ENCODE measurements at places on chromosomes 16 and 17. TPM values are rescaled to one million over a fixed set of nuclear protein-coding genes. Genes with fewer than 3 reads are reported as not detected.

GRCh38 chr16:83532634-83533033 is 275.1 kb upstream of the HSBP1 start:
- no peak for DNase-seq

- DNase-seq = no peak
These were observed 5.4 kb upstream of the CHRNE start for GRCh38 chr17:4908301-4908700.

GRCh38 chr16:47316442-47317015 is 144.3 kb downstream of the ITFG1 start:
- no peak for DNase-seq

- DNase-seq = no peak
These were observed 532.3 kb upstream of the PSMD7 start for GRCh38 chr16:73764321-73764720.

DNA sequence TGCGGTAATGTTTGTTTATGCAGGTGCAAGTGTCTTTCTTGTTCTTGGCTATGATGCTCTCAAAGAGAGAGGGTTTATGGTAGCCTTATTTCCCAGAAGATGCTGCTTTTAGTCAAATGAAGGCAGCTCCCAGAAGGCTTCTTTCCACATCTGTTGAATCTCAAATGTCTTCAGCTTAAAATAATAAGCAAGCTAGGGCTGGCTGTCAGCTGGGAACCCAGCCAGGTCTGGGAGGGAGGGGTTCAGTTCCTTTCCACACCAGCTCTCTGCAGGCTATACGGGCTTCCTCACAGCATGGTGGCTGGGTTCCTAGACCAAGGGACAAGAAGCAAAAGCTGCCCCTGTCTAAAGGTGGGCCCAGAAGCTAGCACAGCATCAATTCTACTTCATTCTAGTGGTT is 47.4 kb upstream of the ATF7IP2 start:
- peak; percentile 45 for DNase-seq

- peak; percentile 97 for DNase-seq
These were observed 311 bp upstream of the KDM8 start for GRCh38 chr16:27202923-27203506.

GRCh38 chr17:66123163-66123562 is 68.8 kb downstream of the CEP112 start:
- DNase-seq = no peak

DNA sequence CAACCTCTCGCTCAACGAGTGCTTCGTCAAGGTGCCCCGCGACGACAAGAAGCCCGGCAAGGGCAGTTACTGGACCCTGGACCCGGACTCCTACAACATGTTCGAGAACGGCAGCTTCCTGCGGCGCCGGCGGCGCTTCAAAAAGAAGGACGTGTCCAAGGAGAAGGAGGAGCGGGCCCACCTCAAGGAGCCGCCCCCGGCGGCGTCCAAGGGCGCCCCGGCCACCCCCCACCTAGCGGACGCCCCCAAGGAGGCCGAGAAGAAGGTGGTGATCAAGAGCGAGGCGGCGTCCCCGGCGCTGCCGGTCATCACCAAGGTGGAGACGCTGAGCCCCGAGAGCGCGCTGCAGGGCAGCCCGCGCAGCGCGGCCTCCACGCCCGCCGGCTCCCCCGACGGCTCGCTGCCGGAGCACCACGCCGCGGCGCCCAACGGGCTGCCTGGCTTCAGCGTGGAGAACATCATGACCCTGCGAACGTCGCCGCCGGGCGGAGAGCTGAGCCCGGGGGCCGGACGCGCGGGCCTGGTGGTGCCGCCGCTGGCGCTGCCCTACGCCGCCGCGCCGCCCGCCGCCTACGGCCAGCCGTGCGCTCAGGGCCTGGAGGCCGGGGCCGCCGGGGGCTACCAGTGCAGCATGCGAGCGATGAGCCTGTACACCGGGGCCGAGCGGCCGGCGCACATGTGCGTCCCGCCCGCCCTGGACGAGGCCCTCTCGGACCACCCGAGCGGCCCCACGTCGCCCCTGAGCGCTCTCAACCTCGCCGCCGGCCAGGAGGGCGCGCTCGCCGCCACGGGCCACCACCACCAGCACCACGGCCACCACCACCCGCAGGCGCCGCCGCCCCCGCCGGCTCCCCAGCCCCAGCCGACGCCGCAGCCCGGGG is 1.3 kb downstream of the FOXC2 start:
- peak; percentile 60 for DNase-seq

DNA sequence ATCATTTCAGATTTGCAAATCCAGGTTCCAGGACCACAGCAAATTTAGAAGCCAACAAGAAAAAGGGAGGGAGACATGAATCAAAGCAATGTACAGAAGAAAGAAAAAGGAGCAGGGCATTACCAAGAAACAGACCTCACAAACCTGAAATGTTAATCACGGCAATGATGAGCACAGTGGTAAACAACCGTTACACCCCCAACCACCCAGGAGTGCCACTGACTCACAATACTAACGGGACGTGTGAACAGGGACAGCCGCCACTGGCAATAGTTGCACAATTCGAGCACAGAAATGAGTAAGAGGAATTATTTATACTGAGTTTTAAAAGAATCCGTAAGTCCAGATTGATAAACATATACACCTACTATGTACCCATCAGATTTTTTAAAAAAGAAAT is 13.8 kb downstream of the USP22 start:
- no peak for DNase-seq

DNA sequence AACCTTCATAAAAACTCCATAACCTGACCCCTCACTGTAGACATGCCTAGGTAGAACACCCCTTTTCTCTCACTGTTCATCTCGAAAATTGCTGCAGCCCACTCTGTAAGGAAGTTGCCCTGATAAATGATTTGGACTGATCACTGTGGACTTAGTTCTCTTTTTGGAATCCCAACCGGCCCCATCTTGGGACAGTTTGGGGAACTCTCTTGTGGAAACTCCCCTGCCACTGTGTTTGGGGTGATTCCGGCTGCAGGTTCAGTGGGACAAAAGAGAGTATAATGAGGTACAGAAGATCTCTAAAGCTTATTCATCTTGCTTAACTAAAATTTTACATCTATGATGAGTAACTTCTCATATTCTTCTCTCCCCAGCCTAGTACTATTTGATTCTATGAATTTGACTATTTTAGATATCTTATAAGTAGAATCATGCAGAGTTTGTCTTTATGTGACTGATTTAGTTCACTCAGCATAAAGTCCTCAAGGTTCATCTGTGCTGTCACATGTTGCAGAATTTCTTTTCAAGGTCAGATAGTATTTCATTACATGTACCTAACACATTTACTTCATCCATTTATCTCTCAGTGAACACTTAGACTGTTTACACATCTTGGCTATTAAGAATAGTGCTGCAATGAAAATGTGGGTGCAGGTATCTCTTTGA is 84.9 kb downstream of the ABCA8 start:
- DNase-seq = no peak

DNA sequence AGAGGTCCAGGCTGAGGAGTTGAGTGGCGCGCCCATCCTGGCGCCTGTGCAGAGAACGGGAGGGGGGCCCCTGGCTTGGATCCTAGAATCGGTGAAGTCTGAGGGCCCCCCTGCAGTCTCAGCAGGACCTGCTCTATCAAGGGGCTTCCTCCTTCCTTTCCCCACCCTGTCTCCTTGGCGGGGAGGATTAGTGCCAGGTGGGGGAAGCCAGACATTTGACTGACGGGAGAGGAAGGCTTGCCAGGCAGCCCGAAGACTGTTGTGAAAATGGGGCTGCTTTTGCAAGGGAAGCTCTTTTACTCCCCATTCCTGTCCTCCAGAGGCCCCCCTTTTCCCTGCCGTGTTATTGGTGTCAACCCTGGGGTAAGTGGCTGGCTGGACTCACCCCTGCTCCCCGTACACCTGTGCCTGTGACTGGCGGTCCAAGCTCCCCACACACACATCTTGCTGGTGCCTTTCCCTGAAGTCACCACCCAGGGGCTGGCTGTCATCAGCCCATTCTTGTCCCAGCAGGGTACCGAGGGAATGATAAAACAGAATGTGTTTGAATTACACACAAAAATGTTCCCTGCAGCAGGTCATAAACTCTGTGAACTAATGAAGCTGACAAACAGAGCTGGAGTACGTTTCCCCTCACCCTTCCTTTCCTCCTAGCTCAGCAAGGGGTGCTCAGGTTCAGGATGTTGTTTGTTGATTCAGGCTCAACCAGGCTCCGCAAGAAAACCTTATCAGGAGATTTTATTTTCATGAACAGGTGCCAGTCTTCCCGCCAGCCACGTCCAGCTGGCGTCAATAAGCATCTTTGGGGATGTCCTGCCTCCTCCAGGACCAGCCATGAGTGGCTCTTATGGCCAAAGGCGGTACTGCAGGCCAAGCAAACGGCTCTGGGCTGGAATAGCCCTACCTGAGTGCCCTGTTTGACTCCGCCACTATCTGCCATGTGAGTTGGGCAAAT is 4.4 kb upstream of the ARMC7 start:
- no peak for DNase-seq

GRCh38 chr17:72683506-72684404 is 408.7 kb downstream of the SLC39A11 start:
- no peak for DNase-seq

DNA sequence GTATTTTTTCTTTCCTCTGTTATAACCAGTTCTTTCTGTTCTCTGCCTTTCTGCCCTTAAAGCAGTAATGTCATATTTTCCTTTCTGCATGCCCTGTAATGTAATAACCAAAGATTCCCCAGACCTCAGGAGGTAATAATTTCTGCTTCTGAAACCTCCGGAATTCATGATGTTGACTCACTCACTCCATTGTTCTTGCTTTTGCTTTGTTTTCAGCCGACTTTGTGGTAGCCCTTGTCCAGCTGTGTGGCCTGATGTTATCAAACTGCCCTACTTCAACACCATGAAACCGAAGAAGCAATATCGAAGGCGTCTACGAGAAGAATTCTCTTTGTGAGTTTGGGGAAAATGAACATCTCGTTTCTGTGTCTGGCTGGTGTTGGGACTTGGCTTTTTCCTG is 55.9 kb downstream of the CDK12 start:
- no peak for DNase-seq

DNA sequence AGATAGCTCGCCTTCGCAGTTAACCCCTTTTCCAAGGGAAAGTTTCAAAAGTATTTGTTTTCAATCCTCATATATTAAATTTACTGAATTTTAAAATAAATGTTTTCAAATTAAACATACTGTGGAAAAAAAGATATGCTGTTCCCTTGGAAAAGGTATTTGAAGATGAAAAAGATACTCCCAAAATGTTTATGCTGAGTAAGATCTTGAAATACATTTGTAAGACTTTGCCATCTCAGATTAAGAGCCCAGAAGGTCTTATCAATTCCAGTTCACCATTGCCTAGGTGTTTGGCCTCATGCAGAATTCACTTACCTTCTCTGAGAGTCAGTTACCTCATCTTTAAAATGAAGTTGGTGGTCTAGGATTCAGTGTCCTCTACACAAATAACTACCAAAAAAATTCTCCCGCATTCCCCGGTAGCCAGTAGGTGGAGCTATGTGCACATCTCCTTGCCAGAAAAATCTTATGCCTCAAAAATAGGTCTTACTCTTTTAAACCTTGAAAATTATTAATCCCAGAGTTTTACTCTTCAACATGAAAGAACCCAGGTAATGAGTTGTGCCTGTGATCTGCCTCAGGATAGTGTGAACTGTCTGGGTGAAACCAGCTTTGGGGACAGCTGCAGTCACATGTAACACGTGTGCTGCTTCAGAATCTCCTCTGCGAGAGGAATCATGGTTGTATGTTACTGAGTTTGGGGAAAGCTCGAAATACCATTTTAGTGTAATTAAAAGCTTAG is 178.3 kb downstream of the MRTFB start:
- DNase-seq = no peak

DNA sequence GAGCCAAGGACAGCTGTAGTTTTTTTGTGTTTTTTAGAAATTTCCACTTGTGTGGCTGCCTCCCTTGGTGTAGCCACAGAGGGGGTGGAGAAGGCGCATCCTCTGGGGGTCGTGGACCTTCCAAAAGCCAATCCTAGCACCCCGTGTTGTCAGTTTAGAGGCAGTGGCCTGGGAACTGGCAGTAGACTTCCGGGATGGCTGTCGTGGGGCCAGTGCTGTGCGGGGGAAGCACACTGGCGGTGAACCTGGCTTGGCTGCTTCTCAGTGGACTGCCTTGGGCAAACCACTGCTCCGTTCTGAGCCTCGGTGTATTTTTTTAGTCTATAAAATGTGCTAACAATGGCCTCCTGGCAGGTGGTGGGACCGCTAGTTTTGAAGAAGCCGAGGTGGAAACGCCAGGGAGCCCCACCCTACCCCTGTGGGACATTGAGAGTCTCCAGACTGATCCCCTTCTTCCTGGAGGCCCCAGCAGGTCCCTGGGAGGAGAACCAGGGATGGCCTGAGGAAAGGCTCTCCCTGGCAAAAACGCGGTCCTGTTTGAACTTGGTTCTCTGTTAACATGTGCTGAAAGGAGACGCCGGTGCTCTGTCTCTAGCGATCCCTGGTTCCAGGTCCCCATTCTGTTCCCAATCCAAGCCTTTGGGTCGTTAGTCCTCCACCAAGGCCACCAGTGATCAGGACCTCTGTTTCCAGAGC is 125.7 kb downstream of the CMIP start:
- no peak for DNase-seq

DNA sequence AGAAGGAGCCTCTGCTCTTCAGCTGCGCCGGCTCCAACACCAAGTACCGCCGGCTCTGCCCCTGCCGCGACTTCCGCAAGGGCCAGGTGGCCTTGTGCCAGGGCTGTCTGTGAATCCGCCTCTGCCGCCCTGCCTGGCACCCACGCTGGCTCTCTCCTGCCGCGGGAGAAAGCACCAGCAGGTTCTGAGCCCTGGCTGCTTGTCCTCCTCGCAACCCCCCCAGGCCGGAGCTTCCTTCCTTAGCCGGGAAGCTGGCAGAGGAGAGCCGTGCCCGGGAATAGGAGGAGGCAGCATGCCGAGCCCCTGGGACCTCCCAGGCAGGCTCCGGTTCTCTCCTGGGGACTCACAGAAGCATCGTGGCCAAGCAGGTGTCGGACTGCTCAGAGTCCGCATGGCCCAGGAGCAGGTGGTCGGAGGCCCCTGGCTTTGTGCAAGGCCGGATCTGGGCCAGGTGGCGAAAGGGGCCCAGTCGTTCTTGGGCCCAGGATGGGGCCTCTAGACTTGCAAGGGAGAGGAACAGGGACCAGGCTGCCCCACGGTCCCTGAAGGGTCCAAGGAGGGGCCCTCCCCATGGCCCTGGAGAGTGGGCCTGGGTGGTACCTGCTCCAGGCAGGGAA is 80.6 kb downstream of the MGAT5B start:
- no peak for DNase-seq

- no peak for DNase-seq
These were observed 74.4 kb upstream of the TANC2 start for GRCh38 chr17:62891659-62892058.

DNA sequence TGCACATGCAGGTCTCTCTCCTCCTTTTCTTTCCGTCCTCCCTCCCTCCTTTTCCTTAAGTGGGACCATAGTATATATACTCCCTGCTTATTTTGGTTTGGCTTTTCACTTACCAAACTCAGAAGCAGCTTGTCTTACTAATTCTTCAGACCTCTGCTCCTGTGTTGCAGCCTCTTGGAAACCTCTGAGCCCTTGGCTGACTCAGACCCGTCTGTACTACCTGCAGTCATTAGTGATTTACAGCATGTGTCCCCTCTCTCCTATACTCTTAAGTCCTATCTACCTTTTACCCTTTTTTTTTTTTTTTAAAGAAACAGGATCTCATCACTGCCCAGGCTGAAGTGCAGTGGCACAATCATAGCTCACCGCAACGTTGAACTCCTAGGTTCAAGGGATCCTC is 207.0 kb downstream of the STX8 start:
- no peak for DNase-seq

- DNase-seq = no peak
These were observed 42.8 kb downstream of the SPOP start for GRCh38 chr17:49635121-49635520.

The PLXDC1 gene
- 14.1 TPM for total RNA-seq

The CTRB2 gene
- not detected for total RNA-seq

The ELMO3 gene
- total RNA-seq = 0.54 TPM

The TNFRSF13B gene
- total RNA-seq = not detected

The SEPTIN12 gene
- not detected for total RNA-seq

The STAT3 gene
- total RNA-seq = 127 TPM

The LUC7L gene
- total RNA-seq = 25.0 TPM
